ENCODE measurements at places on chromosomes 7 and 10.

DNA sequence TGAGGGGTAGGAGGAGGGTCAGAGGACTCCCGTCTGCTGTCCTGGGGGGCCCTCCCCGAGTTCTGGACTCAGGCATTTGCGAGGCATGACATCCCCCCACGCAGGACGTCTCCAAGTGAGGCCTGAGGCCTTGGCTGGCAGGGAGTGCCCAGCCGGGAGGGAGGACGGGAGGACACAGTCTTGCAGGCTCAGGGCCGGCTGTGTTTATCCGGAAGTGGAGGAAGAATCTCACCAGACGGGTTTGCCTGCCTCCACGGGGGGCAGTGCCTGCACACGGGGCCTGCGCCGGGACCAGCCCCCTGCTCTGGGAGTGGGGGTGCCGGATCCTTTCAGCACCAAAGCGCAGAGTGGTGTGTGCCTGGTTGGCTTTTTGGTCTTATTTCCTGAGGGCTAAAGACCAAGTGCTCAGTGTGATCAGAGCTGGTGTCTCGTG, 10.9 kb downstream of the PWWP2B start:
- peak; percentile 32 for DNase-seq

GRCh38 chr10:10530313-10530712, 487.4 kb upstream of the CELF2 start:
- no peak for DNase-seq

DNA sequence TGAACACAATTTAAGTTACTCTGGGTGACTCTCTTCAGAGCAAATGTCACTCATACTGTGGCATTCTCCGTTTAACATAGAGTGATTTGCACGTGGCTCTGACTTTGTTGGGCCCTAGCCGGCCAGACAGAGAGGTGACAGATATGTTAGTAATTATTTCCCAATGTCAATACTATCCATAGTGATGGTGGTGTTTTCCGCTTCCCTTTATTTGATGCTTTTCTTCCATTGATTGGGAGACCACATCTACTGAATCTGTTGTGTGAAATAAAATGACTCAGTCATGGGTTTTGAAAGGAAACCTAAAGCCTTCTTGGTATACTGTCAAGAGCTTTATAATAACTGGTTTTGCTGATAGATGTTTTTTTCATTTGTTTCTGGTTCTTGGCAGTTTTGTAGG, 7.4 kb downstream of the AVL9 start:
- no peak for DNase-seq

DNA sequence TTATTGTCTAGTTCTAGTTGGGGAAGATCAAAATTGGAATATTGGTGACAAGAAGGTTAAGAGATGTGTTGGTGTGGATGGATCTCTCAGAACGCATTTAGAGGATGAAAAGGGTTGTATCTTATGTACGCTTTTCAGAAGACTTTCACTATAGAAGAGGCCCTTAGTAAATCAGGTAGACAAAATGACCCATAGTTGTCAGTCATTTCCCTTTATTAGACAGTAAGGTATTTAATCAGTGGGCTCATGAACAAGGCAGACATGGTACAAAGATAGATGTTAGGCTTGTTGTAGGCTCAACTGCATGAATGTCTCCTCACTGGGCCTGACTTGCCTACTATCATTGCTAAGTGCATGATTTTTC, 359.2 kb downstream of the PHF14 start:
- no peak for DNase-seq

DNA sequence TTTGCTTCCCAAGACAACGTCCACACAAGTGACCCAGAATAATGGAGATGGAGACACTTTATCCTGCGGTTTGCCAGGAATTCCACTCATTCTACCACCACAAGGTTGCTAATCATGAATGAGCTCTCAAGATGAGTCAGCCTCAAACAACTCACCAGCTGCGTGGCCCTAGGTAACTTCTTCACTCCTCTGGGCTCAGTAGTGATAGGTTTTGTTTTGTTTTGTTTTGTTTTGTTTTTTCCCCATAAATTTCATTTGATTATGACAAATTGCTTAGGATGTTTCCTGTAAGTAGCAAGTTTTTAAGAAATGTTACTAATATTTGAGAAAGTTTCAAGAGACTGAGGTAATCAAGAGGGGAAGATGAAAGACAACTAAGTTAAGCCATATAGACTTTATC, 286.8 kb downstream of the PARD3 start:
- DNase-seq: peak; percentile 95

- DNase-seq: peak; percentile 62
These were observed 239.3 kb downstream of the AUTS2 start for GRCh38 chr7:69837387-69838068.

DNA sequence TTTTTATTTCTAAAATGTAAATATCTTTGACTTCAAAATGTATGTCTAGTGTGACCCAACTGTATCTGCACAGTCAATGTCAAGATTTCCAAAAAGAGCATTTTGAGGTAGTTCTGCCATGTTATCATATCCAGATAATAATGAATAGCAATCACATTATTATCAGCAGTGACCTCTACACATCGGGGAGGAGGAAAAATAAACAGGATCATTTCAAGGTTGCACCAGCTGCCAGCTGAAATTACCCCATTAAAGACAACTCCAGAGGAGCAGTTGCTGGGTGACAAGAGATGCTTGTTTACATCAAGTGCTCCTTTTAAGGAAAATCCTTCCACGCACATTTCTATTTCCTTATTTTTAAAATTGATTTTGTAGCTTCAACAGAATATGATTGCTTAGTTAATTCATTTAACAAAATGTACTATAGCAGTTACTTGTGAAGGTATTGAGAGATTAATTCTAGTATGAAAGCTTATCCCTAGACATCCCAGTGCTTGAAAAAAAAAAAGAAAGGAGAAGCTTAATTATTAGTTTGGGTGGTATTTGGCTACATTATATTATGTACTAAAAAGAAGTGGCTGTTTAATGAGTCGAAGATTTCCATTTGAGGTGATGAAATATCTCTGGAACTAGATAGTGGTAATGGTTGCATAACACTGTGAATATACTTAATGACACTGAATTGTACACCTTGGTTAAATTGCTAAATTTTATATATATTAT, 19.3 kb upstream of the SLC35G1 start:
- DNase-seq: no peak

GRCh38 chr7:549891-550625, 30.4 kb upstream of the PDGFA start:
- DNase-seq: no peak

- DNase-seq: no peak
These were observed 53.0 kb downstream of the PHF14 start for GRCh38 chr7:11026452-11027359.

DNA sequence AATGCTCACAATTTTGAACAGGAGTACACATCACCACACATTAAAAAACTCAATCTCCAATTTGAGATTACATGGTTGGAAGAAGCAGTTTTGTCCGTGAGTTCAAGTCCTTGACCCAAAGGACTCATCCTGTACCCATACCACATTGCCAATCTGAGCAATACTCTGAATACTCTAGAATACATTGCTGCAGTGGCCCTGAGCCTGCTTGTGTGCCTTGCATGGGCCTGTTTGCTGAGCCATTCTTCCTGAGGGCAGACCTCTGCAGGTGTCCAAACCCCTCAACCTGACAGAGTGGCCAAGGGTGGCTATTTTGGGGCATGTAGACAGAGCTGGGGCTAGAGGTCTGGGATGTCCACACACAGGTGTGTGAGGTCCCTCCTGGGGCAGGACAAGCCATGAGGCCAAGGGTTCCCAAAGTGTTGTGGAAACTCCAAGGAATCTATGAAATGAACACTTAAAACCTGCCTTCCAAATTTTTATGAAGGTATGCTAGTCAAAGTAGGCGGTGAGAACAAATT, 15.5 kb downstream of the AGMO start:
- DNase-seq: no peak

DNA sequence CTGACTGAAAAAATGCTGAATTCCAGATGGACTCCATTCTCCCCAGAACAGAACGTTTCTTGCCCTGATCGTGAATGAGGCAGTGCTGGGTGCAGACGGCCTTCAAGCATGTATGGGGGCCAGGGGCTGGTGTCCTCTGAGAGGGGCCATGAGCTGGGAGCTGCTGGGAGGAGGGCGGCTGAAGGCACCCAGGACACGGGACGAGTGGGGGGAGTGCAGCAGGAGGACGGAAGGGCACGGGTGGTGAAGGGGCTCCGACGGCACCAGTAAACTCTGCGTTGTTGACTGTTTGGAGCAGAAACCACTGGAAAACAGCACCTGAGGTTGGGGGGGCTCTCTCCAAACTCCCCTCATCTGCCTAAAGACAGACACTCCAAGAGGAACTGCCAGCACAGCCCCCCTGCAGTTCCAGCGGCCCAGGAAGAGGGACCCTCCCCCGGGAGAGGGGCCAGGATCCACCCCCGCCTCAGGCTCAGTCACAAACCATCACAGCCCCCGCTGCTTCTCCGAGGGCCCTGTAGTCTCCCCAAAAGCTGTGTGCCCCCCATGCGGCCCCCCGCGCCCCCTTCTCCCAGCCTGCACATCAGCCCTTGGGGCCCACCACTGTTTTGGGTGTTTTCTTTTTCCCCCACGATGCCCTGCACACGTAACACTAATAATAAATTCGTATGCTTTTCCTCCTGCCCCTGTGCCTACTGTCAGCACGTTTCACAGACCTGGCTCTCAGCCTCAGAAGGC, 55.5 kb downstream of the DPYSL4 start:
- DNase-seq: no peak

DNA sequence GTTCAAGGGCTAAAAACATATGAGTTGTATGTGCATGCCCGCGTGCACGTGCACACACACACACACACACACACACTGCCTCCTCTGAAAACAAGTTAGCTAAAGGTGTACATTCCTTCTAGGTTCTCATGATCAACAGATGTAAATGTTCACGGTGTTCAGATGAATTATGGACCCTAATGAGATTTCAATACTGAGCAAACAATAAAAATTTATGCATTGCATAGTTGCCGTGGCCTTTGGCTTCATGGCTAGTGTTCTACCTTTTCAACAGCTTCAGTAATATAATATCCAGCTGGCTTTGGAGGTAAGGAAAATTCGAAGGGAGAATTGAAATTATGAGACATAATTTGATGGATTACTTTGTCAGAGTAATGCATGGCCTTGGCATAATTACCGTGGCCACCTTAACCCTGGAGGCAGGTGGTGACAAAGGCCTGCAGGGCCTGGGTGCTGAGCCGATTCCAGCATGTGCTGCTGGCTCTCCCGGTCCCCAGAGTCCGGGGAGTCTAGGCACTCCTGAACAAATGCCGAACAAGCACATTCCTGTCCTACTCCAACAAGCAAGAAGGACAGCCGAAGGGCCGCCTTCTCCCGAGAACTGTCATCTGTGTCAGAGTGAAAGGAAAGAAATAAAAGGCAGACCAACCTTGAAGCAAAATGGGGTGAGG, 166.6 kb upstream of the TCF7L2 start:
- DNase-seq: no peak

- no peak for DNase-seq
These were observed 57.4 kb upstream of the ADO start for GRCh38 chr10:62746951-62747729.

GRCh38 chr7:117118579-117119180, 165.4 kb downstream of the ST7 start:
- DNase-seq: no peak

DNA sequence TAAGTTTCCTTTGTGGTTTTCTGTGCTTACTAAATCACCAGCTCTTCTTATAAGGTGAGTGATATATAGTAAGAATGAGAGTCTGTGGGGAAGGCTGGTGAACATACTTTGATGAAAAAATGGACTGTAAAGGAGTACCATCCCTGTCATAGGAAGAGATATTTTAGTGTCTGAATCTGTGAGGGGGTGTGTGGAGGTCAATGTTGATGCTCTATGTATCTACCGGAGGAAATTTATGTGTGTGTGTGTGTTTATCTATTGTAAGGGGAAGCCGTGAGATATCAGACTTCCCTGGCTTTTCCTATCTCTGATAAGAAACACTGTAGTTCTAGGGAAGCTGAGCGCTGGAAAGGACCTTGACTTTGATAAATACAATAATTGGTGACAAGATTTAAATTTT, 179.0 kb downstream of the PCDH15 start:
- DNase-seq: no peak

- DNase-seq: no peak
These were observed 153.0 kb upstream of the PPP2R2D start for GRCh38 chr10:131747791-131748190.

- no peak for DNase-seq
These were observed 610.0 kb downstream of the KCNMA1 start for GRCh38 chr10:77027576-77027975.

Measured in astrocyte of the spinal cord (primary cell).